ENCODE measurements at places on chromosomes 1 and 21.
A peak's percentile ranks its signal among the peaks of the same experiment; 100 is the strongest.

DNA sequence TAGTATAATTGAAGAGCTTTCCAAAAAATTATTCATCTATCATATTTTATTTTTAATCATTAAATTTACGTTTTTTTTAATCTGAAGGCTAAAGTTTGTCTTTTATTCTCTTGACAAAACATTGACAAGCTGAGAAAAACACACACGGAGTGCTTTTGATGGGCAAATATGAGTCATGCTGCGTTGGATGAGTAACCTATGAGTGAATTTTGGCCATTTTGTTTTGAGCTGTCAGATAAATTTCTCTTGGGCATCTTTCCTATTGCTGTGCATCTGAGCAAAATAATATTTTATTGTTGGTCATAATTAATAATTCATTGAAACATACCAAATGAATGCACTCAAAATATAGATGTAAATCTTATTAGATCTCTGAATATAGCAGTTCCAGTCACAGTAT lies 1144.1 kb upstream of the ADGRL2 start:
- peak; percentile 24 for DNase-seq

DNA sequence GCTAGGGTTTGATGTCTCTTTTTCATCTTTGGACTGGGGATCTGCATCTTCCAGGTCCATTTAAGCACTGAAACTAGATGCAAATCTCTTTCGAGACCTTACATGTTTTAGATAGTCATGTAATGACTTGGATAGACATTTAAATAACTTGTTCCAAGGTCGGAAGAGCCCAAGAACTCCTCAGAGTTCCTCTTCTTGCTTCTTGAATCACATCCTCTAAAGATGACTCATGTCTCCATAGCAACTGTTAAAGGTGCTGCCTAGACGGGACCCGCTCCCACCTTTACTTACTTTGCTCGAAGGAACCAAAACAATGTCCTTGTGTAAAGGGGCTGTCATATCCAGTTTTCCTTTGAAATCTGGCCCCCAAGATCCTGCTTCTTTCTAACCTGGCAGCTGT lies 130.0 kb downstream of the EDEM3 start:
- DNase-seq = no peak

- no peak for DNase-seq
Observed at GRCh38 chr1:193237381-193237978, 51.1 kb upstream of the B3GALT2 start.

GRCh38 chr21:30200000-30200399 lies 15.9 kb downstream of the CLDN8 start:
- no peak for DNase-seq

DNA sequence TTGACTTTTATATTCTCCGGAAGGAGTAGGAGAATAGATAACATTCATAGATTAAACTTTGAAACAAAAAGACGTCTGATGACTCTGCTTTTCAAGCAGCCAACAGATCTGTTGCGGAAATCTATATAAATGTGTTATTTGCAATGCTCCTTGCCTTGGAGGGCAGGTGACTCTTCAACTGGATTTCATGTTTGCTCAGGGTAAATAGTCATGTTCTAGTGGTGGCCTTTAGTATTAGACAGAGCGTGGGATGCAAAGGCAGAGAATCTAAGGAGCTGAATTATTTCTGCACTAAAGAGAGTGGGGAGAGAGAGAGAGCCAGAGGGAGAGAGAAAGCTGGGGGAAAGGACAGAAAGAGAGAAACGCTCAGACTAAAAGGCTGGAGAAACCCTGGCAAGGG lies 454.3 kb downstream of the AJAP1 start:
- DNase-seq = no peak

- DNase-seq = no peak
Observed at GRCh38 chr1:246678816-246679793, 45.1 kb upstream of the SCCPDH start.

- no peak for DNase-seq
Observed at GRCh38 chr1:211908453-211908852, 77.9 kb upstream of the LPGAT1 start.

GRCh38 chr1:201828217-201828819 lies 639 bp upstream of the IPO9 start:
- DNase-seq = peak; percentile 56

DNA sequence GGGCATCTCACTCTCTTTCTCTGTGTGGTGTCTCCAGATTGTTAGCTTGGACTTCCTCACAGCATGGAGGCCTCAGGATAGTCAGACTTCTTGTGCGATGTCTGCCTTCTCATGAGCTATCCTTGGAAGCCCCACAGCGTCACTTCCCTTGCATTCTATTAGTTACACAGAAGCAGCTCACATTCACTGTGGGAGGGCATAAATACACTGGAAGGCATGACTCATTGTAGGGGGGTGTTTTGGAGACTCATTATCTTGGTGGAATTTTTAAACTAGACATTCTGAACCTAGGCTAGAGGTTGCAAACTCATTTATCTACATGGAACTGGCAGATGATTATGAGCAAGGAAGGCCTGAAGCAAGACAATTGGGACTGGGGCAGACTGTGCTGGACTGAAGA lies 21.4 kb upstream of the FASLG start:
- DNase-seq = peak; percentile 85

GRCh38 chr21:20261364-20261763 lies 736.8 kb upstream of the NCAM2 start:
- DNase-seq = no peak

DNA sequence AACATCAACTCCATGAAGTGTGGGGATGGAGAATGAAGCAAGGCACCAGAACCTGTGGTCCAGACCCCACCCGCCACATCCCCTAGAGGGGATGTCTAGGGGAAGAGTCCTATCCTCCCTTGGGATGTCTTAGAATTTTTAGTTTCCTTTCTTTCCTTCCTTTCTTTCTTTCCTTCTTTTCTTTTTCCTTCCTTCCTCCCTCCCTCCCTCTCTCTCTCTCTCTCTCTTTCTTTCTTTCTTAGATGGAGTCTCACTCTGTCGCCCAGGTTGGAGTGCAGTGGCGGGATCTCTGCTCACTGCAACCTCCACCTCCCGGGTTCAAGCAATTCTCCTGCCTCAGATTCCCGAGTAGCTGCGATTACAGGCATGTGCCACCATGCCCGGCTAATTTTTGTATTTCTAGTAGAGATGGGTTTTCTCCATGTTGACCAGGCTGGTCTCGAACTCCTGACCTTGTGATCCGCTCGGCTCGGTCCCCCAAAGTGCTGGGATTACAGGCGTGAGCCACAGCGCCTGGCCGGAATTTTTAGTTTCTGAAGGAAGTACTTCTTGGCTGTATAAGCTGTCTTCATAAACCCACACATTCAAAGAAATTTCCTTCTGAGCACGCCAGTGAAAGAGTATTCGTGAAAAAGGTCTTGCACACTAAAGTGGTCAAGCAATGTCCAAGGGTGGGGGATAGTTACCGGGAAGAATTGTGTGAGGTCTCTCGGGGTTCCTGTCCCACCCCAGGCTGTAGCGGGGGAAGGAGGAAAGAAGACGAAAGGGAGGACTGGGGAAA lies 20.8 kb upstream of the LEFTY2 start:
- DNase-seq = no peak

GRCh38 chr1:183588827-183589226 lies 1.4 kb downstream of the NCF2 start:
- no peak for DNase-seq

DNA sequence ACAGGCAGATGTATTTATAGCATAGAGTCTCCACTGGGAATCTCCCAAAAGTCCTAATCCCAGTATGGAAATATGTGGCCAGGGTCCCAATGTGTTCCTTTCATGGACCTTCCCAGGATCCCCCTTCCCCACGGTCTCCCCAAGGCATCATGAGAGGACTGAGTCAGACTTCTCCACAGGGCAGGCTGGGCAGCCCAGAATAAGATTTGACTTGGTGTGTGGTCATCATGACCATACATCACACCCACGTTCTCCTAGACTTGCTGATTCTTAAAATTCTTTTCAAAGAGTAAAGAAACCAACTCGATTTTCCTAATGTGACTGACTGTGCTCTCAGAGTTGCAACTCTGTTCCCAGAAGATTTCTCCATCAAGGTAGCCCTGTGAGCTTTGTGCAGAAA lies 93.9 kb upstream of the CD34 start:
- DNase-seq = peak; percentile 8

- DNase-seq = peak; percentile 81
Observed at GRCh38 chr1:156233426-156234127, 8.4 kb upstream of the BGLAP start.

DNA sequence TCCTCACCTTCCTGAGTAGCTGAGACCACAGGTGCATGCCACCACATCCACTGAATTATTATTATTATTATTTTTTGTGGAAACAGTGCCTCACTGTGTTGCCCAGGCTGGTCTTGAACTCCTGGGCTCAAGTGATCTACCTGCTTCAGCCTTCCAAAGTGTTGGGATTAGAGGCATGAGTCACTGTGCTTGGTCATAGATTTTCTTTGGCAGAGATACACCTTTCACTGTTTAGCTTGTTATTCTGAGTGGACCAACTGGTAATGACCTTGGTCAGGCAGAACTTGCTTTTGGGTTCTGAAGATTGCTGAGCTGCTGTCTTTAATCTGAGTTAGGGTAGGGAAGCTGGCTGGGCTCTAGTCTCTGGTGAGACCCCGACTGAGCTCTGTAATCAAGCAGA lies 66.8 kb downstream of the DNAH14 start:
- no peak for DNase-seq

DNA sequence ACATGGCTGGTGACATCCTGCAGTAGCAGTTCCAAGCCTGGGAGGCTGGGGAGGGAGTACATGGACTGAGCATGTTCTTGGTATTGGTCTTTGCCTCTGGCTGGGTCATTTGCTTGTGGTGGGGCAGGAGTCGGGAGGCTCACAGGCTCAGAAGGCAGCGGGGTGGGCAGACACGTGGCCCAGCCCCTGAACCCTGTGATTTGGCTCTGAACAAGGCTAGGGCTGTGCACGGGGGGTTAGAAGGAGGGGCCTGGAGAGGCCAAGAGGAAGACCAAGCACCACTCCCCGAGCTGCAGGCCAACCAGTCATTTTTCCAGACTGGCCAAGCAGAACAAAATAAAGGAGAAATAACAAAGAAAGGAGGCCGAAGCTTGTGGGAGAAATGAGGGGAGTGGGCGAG lies 9.7 kb upstream of the PRELP start:
- no peak for DNase-seq

Data from mesenchymal stem cell (in vitro differentiated cells and primary cell).